Activated CD8-positive, alpha-beta T cell treated with anti-CD3 and anti-CD28 coated beads for 36 hours (primary cell): ENCODE measurements at places on chromosomes 1 and 21. TPM values are rescaled to one million over a fixed set of nuclear protein-coding genes. Genes with fewer than 3 reads are reported as not detected.

- H3K27ac ChIP-seq = no peak overlapping the region
- no peak overlapping the region for H3K4me3 ChIP-seq
- no peak for DNase-seq
- H3K27me3 ChIP-seq = no peaks in the 10 kb centered on the region
- H3K4me1 ChIP-seq = no peaks in the 10 kb centered on the region
These were observed 107.1 kb downstream of the ST3GAL3 start for GRCh38 chr1:43814401-43814800.

DNA sequence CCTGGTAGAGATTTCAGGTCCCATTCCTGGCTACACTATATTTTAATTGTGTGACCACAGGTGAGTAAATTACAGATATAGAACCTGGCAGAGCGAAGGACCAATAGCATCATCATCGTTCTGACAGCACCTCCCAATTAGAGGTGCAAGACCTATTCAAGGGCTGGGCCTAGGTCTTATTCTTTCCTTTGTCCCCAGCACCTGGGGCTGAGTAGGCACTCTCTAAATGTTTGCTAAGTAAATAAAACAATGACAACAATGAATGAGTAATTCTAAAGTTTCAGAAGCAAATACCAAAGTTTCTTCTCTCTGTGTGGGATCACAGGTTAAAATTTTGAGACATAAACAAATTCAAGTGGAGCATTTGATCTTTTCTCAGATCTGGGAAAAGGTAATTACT lies 32.7 kb downstream of the BEND5 start:
- no peak overlapping the region for H3K27ac ChIP-seq
- H3K4me3 ChIP-seq = no peak overlapping the region
- H3K27me3 ChIP-seq = no peaks in the 10 kb centered on the region
- no peaks in the 10 kb centered on the region for H3K4me1 ChIP-seq
- DNase-seq = no peak
- peaks cover 60% of the 10 kb centered on the region for H3K36me3 ChIP-seq

DNA sequence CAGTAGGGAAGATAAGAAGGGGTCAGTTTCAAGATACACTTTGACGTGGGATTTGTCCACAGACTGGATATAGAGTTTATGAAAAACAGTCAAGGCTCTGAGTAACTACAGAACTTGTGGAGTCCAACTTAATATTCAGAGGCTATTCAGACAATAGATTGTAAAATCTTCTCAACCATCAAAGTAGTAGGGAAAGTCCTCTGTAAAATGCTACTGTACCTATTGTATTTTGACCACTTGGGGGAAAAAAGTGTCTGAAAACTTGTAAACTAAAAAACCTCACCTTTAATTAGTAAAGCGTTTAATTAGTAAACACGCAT lies 10.5 kb downstream of the PTP4A2 start:
- peaks cover 38% of the 10 kb centered on the region for H3K36me3 ChIP-seq
- peaks cover 80% of the 10 kb centered on the region for H3K4me1 ChIP-seq
- peak overlapping the region; percentile 61 for H3K4me3 ChIP-seq
- peak overlapping the region; percentile 89 for H3K27ac ChIP-seq
- DNase-seq = no peak
- no peaks in the 10 kb centered on the region for H3K27me3 ChIP-seq

DNA sequence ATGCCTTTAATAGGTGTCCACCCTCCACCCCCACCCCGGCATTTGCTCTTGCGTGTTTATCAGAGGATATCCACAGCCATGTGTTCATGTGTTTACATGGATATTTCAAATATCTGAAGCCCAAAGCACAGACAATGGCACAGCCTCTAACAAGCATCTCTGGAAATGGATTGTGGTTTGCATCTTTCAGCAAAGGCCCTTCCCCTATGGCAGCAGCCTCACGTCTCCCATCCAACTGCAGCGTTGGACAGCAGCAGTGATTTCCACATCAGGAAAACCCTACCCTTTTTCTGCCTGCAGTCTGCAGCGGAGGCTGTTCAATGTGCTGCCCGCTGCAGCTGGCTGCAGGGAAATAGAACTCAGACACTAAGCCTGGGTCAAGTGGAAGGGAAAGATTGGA lies 1.6 kb downstream of the RASSF5 start:
- H3K4me1 ChIP-seq = peaks cover 37% of the 10 kb centered on the region
- H3K36me3 ChIP-seq = no peaks in the 10 kb centered on the region
- DNase-seq = no peak
- H3K4me3 ChIP-seq = peak overlapping the region; percentile 62
- peaks cover 28% of the 10 kb centered on the region for H3K27me3 ChIP-seq

DNA sequence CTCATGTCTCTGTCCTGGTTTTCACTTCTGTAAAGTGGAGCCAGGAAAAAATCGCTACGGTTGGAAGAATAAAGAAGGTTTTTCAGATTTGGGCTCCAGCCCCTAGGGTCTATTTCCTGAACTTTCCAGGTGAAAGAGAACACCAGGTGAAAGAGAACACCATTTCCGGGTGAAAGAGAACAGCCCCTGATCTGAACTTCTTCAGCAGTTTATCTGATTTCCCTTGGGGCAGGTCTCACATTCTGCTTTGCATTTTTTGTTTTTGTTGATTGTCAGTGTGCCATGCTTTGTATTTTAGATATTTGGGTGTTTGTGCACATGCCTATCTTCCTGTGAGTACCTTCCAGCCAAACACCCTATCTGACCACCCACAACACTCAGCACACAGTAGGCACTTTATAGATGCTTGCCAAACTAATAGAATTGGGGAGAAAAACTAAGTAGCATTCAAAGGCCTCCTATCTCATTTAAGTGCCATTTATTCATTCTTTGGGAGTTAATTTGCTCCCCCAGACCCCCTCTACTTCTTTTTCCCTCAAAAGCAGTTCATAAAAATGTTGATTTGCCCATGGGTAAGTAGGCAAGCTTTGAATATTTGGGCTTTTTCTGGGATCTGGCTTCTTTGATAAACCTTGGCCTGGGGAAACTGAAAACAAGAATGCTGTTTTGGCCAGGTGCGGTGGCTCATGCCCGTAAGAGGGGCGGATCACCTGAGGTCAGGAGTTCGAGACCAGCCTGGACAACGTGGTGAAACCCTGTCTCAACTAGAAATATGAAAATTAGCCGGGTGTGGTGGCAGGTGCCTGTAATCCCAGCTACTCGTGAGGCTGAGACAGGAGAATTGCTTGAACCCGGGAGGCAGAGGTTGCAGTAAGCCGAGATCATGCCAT lies 2.2 kb downstream of the NAV1 start:
- no peak overlapping the region for H3K27ac ChIP-seq
- H3K4me1 ChIP-seq = peaks cover 7% of the 10 kb centered on the region
- no peak for DNase-seq
- peaks cover 54% of the 10 kb centered on the region for H3K27me3 ChIP-seq
- H3K4me3 ChIP-seq = no peak overlapping the region

- H3K27me3 ChIP-seq = no peaks in the 10 kb centered on the region
- no peaks in the 10 kb centered on the region for H3K36me3 ChIP-seq
- no peak for DNase-seq
- no peak overlapping the region for H3K27ac ChIP-seq
These were observed 58.4 kb upstream of the TENT5B start for GRCh38 chr1:27071049-27071416.

DNA sequence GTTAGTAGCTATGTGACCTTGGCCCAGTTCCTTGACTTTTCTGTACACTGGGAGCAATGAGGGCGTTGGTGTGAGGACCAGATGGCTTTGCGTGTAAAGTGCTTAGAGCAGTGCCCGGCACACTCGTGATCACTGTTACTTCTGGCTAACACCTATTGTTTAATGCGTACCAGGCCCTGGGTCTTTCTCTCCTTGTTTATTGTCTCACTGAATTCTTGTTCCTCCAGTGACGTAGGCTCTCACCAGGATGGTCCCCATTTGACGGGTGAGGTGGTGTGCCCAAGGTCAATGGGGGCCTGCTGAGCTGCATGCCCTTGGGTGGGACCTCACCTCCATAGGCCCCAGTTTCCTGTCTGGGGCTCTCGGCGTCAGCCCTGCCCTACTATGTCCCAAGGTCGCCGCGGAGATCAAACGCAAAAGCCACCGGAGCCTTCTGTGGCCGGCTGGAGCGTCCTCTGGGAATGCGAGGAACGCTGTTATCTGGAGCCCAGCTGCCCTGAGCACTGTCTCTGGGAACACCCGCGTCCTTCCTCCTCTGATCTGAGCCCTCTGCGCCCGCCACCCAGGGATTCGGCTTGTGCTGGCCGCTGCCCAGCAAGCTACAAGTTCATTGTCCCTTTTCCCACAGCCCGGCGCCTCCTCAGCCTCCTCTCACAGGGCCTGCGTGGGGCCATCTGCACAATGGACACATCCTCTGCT lies 28.9 kb downstream of the ALPL start:
- H3K27ac ChIP-seq = no peak overlapping the region
- no peaks in the 10 kb centered on the region for H3K4me1 ChIP-seq
- H3K4me3 ChIP-seq = no peak overlapping the region
- peaks cover 20% of the 10 kb centered on the region for H3K27me3 ChIP-seq
- no peak for DNase-seq
- no peaks in the 10 kb centered on the region for H3K36me3 ChIP-seq

GRCh38 chr1:31318146-31318545 lies 21.3 kb downstream of the ZCCHC17 start:
- H3K27ac ChIP-seq = no peak overlapping the region
- H3K4me1 ChIP-seq = no peaks in the 10 kb centered on the region
- no peak overlapping the region for H3K4me3 ChIP-seq
- H3K27me3 ChIP-seq = no peaks in the 10 kb centered on the region
- H3K36me3 ChIP-seq = peaks cover 22% of the 10 kb centered on the region

- DNase-seq = no peak
- H3K4me1 ChIP-seq = peaks cover 2% of the 10 kb centered on the region
- no peak overlapping the region for H3K27ac ChIP-seq
- no peaks in the 10 kb centered on the region for H3K36me3 ChIP-seq
- H3K27me3 ChIP-seq = no peaks in the 10 kb centered on the region
These were observed 34.4 kb downstream of the ZSWIM5 start for GRCh38 chr1:45172005-45172404.

GBP6 gene
- 0.61 TPM for total RNA-seq

OR14K1 gene
- not detected for total RNA-seq

GRCh38 chr1:244092964-244093638 lies 42.0 kb downstream of the ZBTB18 start:
- no peaks in the 10 kb centered on the region for H3K36me3 ChIP-seq
- H3K27ac ChIP-seq = no peak overlapping the region
- H3K4me3 ChIP-seq = no peak overlapping the region
- H3K27me3 ChIP-seq = no peaks in the 10 kb centered on the region
- peaks cover 3% of the 10 kb centered on the region for H3K4me1 ChIP-seq

GRCh38 chr1:2184934-2185333 lies 9.6 kb downstream of the FAAP20 start:
- no peak overlapping the region for H3K27ac ChIP-seq
- H3K4me3 ChIP-seq = no peak overlapping the region
- H3K4me1 ChIP-seq = peaks cover 4% of the 10 kb centered on the region
- H3K36me3 ChIP-seq = no peaks in the 10 kb centered on the region
- no peaks in the 10 kb centered on the region for H3K27me3 ChIP-seq

SYTL1 gene
- 80.6 TPM for total RNA-seq

- no peaks in the 10 kb centered on the region for H3K36me3 ChIP-seq
- peaks cover 22% of the 10 kb centered on the region for H3K4me1 ChIP-seq
- H3K27me3 ChIP-seq = no peaks in the 10 kb centered on the region
- no peak for DNase-seq
- no peak overlapping the region for H3K4me3 ChIP-seq
These were observed 107.2 kb upstream of the VAV3 start for GRCh38 chr1:108072212-108072611.

GRCh38 chr1:167720965-167721616 lies 691 bp upstream of the MPZL1 start:
- H3K4me1 ChIP-seq = peaks cover 46% of the 10 kb centered on the region
- H3K4me3 ChIP-seq = peak overlapping the region; percentile 85
- H3K36me3 ChIP-seq = peaks cover 5% of the 10 kb centered on the region
- peak overlapping the region; percentile 47 for H3K27ac ChIP-seq
- no peak for DNase-seq
- no peaks in the 10 kb centered on the region for H3K27me3 ChIP-seq

- DNase-seq = no peak
- H3K4me1 ChIP-seq = peaks cover 4% of the 10 kb centered on the region
- peaks cover 17% of the 10 kb centered on the region for H3K36me3 ChIP-seq
- no peak overlapping the region for H3K4me3 ChIP-seq
- H3K27me3 ChIP-seq = no peaks in the 10 kb centered on the region
- H3K27ac ChIP-seq = no peak overlapping the region
These were observed 87.6 kb downstream of the ZFYVE9 start for GRCh38 chr1:52229494-52229893.

DNA sequence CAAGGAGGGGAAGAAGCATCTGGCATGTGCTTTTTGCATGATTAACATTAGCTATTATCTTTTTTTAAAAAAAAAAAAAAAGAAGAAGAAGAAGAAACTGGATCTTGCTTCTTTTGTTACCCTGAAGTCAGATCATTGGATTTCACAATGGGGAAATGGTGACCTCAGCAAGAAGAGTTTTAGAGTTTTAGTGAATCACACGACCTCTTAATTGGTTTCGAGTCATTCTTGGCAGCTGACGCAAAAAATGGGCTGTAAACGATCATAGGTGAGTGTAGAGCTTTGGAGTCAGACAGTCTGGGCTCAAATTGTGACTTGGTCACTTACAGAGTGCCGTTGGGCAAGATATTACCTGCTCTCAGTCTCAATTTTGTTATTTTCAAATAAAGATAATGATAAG lies 33.3 kb upstream of the PGBD5 start:
- H3K36me3 ChIP-seq = no peaks in the 10 kb centered on the region
- no peak overlapping the region for H3K27ac ChIP-seq

LCE2A gene
- total RNA-seq = not detected

DNA sequence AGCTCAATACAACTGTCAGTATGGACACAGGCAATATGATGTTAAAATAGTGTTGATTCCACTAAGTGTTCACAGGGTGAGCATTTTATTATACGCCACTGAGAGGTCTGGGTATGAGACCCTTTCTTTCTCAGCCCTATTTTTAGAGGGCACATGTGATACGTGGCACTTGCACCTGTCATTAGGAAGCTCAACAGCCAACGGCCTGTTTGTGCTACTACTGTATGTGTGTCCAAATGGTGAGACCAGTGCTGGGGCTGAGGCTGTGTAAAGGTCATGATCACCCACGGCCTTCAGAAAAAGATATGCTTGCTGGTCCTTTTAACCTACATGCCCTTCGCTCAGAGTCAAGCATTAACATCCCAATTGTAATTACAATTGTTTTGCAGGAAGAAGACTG lies 176.2 kb downstream of the DUSP10 start:
- no peak overlapping the region for H3K4me3 ChIP-seq
- H3K4me1 ChIP-seq = no peaks in the 10 kb centered on the region
- H3K27ac ChIP-seq = no peak overlapping the region
- H3K27me3 ChIP-seq = peaks cover under 1% of the 10 kb centered on the region

DNA sequence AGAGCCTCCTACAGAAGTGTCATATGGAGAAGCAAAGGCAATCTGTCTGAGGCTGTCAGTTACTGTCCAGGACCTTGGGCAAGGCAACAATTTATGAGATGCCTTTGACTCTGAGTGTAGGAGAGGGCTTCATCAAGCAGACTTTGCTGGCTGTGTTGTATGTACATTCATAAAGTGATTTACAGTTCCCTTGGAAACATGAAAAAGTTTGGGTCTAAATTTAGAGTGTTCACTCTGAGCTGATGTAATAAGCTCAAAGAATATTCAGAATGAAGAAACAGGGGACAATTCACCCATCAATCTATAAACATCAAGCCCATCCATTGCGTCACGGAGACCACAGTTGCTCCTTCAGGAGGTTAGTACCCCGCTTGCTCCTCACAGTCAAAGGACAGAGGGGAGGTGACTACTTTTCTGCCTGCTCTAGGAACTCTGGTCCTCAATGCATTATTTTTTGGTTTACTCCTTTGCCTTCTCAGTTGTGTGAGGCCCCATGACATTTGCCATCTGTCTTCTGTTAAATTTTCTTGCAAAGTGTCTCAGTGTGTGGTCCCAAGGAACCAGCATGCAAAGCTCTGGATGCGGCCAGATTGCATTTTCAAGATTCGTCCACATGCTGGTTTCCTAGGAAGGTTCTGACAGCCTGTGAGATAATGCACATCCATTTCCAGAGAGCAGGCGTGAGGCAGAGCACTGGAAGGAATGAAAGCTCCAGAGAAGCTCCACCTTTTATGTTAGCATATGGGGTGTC lies 241.1 kb upstream of the KIAA0040 start:
- no peaks in the 10 kb centered on the region for H3K4me1 ChIP-seq
- no peak overlapping the region for H3K27ac ChIP-seq
- H3K27me3 ChIP-seq = peaks cover 23% of the 10 kb centered on the region
- DNase-seq = no peak
- no peak overlapping the region for H3K4me3 ChIP-seq

FLG2 gene
- total RNA-seq = not detected
